IMR-90 (cell line): ENCODE measurements at places on chromosomes 5 and 9.

- no peak for DNase-seq
Measured at GRCh38 chr5:12690361-12690760, 786.1 kb upstream of the CTNND2 start.

DNA sequence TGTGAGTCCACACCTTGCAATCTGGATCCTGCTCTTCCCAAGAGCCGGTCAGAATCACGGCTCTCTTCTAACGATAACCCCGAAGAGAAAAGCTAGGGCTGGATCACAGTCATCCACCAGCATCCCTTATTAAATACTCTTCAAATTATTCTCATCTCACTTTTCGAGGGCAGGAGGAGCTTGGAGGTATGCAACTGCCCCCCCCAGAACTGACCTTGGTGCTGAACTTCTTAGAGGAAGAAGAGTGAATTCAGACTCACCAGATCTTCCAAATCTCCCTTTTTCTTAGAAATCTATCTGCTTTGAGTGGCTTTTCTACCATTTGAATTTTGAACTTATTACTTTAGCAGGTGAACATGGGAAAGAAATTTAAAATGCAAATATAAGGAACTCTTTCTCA is 75.7 kb downstream of the MED10 start:
- no peak for DNase-seq

DNA sequence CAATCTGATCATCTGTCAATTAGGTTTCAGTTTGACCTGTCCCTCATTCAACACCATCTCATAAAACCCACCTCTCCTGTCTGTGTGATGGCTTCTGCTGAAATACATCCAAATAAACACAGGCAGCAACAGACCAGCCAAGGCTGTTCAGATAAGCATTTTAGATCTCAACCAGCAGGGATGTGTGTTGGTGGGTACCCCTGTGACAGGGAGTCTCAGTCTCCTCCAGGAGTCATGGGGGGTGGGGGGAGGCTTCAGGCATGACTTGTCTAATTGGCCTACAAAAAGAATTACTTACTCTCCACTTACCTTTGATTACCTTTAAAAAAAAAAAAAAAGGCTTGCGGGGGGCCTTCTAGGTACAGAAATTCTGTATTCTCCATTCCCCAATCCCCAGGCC is 65.9 kb downstream of the ROR2 start:
- no peak for DNase-seq

DNA sequence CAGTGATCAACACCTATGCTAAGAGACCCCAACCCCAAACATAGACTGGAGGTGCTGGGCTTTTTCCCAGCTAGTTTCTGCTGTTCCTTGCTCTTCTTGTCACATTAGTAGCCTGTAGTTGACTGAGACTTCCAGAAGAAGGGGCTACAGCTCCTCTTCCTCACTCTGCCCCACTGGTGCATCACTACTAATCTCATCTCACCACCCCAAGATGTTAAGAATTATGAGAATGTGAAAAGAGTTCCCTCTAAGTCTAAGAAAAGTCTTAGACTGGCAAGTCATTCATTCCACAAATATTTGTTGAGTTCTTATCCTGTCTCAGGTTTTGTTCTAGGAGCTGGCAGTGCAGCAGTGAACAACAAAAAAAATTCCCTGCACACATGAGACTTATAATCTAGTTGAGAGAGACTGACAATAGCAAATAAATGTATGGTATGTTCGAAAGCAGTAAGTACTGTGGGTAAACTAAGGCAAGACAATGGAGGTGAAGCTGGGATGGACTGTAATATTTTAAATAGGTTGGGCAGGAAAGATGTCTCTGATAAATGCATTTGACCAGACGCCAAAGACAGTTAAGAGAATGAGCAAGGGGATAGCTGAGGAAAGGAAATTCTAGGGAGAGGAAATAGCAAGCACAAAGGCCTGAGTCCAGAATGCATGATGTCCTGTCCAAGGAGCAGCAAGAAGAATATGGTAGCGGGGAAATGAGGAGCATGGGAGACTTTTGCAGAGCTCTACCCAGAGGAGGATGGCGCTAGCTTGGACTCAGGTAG is 92.3 kb downstream of the PTCD2 start:
- peak; percentile 65 for DNase-seq

DNA sequence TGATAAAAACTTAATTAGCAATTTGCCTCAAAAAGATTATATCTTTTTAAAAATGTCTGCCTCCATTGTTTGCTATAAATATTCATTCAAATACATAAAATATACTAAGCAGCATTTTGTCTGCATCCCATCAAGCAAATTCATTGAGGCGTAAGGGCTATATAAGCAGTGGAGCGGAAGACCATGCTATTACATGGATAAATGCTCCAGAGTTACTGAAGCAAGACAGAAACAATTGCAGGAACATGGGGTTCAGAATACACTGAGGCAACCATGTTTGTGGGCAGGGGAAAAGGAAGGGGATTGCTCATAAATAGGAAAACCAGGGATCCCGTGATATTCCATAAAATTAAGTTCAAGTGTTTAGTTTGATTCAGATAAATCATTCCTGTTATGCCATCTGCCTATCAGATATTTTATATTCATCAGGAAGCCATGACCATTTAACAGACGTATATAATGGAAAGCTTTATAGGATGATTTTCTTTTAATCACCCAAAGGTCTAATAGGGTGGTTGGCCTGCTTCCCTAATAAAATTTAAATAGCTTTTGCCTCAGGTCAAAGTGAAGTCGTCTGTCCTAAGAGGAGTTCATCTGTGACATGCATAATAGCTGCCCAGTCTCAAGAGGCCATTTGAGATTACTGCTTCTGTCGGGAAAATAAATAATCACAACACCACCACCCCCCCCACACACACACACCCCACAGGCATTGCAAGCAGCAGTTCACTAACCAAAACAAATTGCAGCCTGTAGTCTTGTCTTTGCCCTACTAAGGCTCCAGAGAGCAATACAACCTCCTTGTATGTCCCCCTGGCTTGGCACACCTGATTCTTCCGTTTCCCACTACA is 105.2 kb downstream of the RASEF start:
- DNase-seq, result no peak
